ENCODE measurements at places on chromosomes 2 and 18.

- peak; percentile 17 for DNase-seq
Observed at GRCh38 chr18:5294457-5295230, 882 bp downstream of the ZBTB14 start.

GRCh38 chr2:54599914-54600313 lies 123.5 kb upstream of the EML6 start:
- DNase-seq = no peak

DNA sequence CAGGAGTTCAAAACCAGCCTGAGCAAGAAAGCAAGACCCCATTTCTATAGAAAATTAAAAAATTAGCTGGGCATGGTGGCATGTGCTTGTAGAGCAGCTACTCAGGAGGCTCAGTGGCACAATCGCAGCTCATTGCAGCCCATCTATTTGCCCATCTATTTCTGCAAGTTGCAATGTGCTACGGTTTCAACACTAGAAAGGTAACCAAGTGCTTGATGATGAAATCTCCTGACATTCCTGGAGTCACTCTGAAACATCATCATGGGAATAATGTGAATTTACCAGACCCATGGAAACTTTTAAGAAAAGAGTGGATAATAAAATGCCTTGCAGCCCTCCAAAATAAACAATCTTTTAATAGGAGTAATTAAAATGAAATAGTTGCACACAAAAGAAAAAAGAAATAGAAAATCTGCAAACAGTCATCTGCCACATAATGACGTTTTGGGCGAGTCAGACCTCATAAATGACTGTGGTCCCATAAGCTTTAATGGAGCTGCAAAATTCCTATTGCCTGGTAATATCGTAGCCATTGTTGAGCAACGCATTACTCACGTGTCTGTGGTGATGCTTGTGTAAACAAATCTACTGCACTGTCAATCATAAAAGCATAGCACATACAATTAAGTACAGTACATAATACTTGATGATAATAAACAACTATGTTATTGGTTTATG lies 46.6 kb upstream of the AMMECR1L start:
- DNase-seq = no peak

DNA sequence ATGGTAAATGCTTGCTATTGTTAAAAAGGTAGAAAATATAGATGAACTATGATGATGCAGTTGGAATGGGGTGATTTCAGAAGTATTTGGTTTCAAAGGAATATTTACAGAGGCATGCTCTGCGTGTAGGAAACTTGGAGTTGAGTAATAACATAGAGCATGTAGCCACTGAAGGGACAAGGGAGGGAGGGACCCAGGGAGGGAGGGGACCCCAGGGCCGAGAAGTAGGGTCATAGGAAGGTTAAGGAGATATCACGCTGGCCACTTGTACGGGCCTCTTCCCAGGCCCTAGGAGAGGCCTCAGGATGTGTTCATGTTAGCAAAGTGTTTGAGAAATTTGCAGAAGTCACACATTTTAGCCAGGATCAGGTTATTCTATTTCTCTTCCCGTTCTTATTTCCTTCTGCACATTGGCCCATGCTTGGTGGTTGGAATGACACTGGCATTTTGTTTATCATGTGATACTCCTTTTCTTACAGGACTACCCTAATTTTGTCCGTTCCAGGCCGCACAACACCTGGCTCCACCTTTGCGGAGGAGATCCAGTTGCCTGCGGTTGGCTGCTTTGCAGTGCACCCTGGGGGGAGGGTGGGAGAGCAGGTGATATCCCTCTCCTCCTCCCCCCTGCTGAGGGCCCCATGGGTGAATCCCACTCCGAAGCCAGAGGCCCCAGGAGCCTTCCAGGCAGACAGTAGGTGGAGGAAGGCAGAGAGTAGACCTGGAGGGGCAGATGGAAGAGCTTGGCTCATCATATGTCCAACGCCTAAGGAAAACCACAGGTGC lies 16.9 kb upstream of the ACKR3 start:
- no peak for DNase-seq

GRCh38 chr2:12607971-12608370 lies 108.8 kb upstream of the TRIB2 start:
- no peak for DNase-seq

GRCh38 chr18:35756506-35757117 lies 175.1 kb downstream of the GALNT1 start:
- DNase-seq = peak; percentile 29

GRCh38 chr2:39816845-39817244 lies 37.8 kb upstream of the THUMPD2 start:
- DNase-seq = no peak

DNA sequence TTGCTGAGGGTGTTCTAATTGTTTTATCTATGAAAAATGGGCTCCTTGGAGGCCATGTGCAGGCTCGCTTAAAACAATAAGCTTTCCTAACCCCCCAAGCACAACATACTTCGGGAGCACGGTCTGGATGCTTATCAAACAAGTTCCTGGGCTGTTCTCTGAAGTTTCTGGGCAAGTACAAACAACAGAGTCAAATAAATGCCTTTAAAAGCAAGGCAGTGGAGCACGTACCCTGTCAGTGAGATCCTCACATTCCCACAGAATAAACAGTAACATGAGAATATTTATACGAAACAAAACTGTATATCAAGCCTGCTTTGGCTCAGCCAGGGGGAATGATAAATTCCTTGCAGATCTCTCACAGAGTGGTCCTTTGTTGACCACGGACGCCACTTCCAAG lies 44.8 kb downstream of the FTCDNL1 start:
- DNase-seq = no peak

GRCh38 chr2:118363604-118364003 lies 275.3 kb downstream of the INSIG2 start:
- DNase-seq = no peak

DNA sequence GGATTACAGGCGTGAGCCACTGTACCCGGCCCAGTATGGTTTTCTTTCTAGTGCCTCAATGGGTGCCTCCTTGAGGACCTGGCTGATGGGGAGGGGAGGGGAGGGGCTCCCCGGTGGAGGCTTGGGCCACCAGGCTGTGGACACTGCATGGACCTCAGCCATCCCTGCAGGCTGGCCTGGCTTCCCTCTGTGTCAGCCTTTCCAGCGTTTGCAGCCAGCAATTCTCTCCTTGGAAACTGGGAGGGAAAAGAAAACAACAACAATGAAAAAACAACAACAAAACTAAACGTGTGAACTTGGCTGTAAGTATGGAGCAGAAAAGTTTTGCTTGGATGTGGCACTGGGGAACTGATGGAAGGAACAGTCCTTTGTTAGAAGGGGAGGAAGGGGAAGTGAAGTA lies 159.3 kb downstream of the GLI2 start:
- no peak for DNase-seq

- DNase-seq = no peak
Observed at GRCh38 chr2:205556841-205557539, 125.3 kb upstream of the NRP2 start.

DNA sequence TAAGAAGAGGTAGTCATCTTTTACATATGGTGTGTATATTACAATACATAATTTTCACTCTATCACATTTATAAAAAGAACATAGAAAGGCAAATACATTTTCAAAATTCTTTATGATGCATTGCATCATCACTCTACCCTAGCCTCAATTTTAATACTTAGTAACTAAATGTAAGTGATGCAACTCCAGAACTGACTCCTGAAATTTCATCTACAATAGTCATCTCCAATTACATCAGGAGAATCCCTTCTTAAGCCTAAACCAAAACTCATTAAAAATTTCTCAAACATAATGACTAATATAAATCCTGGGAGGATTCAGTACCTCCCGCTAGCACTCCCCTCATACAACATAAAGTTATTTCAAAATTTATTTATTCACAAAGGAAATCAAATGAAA lies 15.9 kb downstream of the TMX3 start:
- no peak for DNase-seq

DNA sequence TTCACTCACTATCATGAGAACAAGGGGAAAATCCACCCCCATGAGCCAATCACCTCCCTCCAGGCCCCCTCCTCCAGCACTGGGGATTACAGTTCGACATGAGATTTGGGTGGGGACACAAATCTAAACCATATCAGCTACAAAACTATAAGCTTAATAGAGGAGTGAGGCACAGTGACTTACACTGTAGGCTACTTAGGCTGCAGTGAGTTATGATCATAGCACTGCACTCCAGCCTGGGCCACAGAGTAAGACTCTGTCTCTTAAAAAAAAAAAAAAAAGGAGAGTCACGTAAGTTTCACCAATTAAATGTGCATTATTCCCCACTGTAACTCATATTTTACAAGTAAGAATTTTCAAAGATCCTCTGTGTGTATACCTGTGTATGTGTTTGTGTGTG lies 26.2 kb upstream of the COLEC12 start:
- DNase-seq = no peak

DNA sequence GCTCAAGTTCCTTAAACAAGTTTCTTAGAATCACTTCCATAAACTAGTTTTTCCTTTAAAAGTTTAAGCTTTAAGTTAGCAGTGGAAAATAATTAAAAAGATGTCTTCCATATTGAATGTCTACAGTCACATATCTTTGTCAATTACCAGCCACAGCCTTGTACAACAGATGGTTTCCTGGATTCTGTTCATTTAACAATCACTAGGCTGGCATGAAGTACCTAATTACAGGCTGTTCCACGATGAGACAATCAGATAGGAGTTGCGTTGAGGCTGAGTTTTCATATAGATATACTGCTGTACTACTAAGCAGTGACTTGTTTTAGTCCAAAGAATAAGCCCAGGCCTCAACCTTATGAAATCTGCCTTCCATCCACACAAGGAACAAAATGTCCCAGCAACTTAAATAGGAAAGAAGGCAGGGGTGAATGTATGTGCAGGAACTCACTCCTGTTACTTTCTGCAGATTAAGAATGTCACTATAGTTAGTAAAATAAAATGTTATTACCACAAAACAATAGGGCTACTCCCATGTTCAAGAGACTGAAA lies 131.0 kb downstream of the ZAP70 start:
- no peak for DNase-seq

GRCh38 chr18:47901624-47902362 lies 28.7 kb downstream of the SMAD2 start:
- no peak for DNase-seq

GRCh38 chr18:78303519-78304191 lies 676.0 kb upstream of the SALL3 start:
- DNase-seq = no peak

- DNase-seq = no peak
Observed at GRCh38 chr18:9884090-9884489, 1.7 kb upstream of the TXNDC2 start.

DNA sequence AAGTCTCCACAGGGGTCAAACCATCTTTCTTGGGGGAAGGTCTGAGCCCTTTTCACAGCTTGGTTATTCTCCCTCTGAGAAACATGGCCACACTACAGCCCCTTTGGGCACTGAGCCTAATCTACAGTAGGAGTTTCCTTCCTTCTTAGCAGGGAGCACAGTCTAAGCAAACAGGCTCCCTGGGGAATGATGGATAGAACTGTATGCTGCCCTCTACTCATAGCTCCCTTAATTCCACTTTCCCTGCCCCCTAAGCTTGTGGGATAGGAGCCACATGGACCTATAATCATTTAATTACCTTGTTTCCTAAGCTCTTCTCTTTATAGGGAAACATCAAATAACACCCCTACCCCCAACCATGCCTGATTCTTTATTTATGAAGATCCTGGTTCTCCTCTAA lies 442.1 kb upstream of the MEX3C start:
- no peak for DNase-seq

DNA sequence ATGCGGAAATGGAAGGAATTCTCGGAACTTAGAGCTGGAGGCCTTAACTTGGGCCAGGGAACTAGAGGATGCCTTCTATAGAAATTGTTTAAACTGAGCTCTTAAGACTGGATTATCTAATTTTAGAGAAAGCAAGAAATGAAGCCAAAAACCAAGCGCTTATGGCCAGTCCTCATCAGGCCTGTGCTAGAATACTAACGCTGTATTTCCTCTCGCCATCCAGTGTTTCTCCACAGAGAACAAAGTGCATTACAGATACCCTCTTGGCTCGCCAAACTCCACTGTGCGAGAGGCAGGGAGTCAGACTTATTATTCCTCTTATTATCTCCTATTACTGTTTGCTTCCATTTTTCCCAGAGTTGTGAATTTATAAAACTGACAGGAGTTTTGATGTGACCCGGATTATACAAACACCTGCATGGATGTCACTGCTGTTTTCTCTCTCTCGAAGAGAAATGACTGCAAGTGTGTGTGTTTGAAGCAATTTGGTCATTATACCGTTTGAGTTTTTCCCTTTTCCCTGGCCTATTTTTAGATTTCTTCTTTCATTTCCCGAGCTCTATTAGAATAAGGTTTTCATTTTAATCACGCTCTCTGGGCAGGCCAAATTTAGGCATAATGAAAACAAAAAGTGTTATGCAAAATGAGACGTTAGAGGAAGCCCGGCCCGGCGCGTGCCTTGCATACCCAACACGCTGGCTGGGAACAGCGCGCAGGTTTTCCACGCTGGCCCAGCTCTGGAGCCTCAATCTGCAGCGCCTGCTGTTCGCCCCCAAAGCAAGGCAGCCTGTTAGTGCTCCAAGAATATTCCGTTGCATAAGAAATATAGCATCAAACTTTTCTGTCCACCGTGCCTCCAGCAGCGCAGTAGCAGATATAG lies 103.3 kb downstream of the ALK start:
- no peak for DNase-seq

- DNase-seq = no peak
Observed at GRCh38 chr18:33459612-33460011, 19.1 kb upstream of the CCDC178 start.

DNA sequence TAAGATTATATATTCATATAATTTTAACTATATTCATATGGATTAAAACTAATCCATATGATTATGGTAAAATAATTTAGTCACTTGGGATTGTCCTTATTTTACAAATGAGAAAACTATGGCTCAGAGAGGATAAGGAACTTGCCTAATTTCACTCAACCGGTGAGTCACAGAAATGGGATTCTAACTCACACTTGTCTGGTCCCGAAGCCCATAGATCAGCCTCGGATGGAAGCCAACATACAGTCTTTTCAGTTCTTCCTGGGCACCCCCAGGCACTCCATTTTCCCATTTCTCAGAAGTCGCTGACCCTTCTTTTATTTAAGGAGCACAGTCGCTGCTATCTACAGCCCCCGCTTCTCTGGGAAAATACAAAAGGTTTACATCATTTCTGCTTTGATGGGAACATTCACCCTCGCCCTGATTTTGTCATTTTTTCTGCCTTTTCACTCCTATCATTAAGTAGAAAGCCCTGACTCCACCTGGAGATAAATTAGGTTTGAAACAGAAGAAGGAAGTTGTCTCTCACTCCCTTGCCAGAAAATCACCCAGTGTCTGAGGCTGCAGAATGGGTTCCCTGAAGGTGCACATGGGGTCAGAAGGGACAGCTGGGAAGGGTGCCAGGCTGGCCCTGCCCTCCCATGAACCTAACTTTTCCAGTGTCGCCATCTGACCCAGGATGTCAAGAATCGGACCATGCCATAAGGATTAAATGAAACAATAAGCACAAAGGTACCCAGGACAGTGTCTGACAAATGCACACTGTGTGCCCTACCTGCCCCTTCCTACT lies 36.6 kb downstream of the CYP1B1 start:
- no peak for DNase-seq

DNA sequence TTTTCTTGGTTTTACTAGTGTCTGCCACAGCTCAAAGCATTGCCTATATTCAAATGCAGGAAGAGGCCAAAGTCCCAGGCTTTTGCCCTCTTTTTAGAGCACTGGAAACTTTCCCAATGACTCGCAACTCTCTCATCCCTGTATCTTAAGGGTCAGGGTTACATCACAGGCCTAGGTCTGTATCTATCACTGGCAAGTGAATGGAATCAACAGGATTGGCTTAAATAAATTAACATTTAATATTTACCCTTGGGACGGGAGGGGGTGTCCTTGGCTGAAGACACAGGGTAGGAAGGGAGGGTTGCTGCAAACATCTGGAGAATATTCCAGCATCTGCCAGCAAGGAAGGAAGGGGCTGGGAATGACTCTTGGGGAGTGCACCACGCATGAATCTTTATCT lies 242.6 kb downstream of the SLC4A3 start:
- DNase-seq = no peak

GRCh38 chr2:18803141-18803939 lies 214.0 kb upstream of the NT5C1B start:
- no peak for DNase-seq
